ENCODE measurements at places on chromosomes 5 and 9.

DNA sequence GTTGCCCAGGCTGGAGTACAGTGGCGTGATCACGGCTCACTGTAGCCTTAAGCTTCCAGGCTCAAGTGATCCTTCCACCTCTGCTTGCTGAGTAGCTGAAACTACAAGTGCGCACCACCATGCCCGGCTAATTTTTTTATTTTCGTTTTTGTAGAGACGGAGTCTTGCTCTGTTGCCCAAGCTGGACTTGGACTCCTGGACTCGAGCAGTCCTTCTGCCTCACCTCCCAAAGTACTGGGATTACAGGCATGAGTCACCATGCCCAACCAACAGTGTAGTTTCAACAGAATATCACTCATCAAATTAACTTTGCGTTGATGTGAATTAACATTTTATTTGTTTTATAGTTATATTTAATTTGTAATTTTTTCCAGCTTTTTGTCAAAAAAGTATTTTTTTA, 45.3 kb downstream of the WDR70 start:
- no peak overlapping the region for H3K27ac ChIP-seq
- H3K4me3 ChIP-seq = no peak overlapping the region
- H3K27me3 ChIP-seq = no peaks in the 10 kb centered on the region
- no peak for DNase-seq
- H3K4me1 ChIP-seq = no peaks in the 10 kb centered on the region
- peaks cover 13% of the 10 kb centered on the region for H3K36me3 ChIP-seq

DNA sequence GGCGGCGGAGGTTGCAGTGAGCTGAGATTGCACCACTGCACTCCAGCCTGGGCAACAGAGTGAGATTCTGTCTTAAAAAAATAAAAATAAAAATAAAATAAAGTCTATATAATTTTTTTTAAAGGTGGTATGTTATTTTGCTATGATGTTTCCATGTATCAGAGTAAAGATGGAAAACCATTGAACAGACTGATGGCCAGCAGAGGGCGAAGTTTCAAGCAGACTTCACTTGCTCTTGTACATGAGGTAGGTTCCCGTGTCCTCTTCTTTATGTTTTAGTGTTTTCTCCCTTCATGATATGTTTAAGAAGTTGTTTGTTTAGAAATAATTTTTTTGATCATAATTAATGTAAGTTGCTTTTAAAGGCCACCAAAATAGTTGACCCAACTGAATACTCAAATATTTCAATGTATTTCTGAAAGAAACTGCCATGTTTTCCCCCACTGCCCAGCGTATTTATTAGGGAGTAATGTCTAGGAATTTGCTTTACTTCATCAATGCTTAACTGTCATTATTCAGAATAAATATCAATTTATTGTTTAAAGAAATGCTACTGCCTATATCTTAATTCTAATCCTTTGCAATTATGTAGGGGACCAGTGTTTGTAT, 146.4 kb downstream of the HACD4 start:
- peak; percentile 48 for DNase-seq
- no peaks in the 10 kb centered on the region for H3K4me1 ChIP-seq
- no peak overlapping the region for H3K27ac ChIP-seq
- H3K36me3 ChIP-seq = peaks cover 19% of the 10 kb centered on the region

DNA sequence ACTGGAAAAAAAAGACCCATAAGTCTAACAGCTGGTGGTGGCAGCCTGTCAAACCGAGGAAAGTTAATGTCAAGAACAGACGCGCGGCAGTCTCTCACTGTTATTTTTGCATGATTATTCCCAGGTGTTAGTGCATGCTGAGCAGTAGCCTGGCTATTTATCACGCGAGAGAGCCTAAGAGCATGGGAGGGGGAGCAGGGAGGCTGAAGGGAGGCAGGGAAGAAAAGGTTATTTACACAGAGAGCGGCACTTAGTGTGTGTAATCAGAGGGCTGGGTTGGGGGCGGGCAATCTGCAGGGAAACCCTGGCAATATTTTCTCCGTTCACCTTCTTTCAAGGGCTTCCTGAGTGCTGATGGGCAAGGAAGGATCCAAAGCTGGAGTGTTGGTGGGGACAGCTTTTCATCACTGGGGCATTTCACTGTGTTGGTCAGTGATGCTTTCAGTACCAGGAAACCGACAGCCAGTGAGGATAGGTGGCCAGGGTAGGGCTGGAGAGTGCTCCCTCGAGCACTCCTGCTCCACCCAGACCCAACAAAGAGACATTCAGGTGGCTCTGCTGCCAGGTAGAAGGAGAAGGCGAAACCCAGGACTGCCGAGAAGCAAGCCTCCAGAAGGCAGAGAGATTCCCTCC, 39.6 kb downstream of the ZNF608 start:
- peaks cover 97% of the 10 kb centered on the region for H3K4me1 ChIP-seq
- DNase-seq = no peak
- no peaks in the 10 kb centered on the region for H3K27me3 ChIP-seq
- peak overlapping the region; percentile 72 for H3K4me3 ChIP-seq

GRCh38 chr5:171152382-171152781, 156.7 kb upstream of the TLX3 start:
- no peak for DNase-seq
- H3K36me3 ChIP-seq = no peaks in the 10 kb centered on the region
- no peak overlapping the region for H3K27ac ChIP-seq
- H3K4me1 ChIP-seq = peaks cover 14% of the 10 kb centered on the region
- H3K27me3 ChIP-seq = no peaks in the 10 kb centered on the region

Measured in neural crest cell (in vitro differentiated cells).